Gastroesophageal sphincter (tissue), 4 donors: ENCODE measurements at places on chromosomes 6 and 20.
A peak's percentile ranks its signal among the peaks of the same experiment; 100 is the strongest.

DNA sequence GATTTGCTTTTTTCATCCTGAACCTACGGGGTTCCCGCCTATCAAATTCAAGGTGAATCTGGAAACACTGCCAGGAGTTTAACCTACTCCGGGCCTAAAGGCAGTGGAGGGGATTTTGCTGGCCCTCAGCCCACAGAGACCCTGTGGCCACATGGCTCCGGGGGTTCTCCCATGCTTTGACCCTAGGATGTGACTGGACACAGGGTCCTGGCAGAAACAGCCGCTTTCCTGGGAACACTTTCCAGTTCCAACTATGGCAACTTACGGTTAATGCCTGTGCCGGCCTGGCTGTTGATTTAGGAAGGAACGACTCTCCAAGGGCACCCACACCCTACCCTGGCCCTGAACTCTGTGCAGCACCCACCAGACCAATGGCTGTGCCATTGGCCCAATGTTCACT, 141.7 kb upstream of the RPS6KA2 start:
- no peak for ATAC-seq

GRCh38 chr6:1298768-1299167, 13.1 kb upstream of the FOXQ1 start:
- ATAC-seq = no peak

DNA sequence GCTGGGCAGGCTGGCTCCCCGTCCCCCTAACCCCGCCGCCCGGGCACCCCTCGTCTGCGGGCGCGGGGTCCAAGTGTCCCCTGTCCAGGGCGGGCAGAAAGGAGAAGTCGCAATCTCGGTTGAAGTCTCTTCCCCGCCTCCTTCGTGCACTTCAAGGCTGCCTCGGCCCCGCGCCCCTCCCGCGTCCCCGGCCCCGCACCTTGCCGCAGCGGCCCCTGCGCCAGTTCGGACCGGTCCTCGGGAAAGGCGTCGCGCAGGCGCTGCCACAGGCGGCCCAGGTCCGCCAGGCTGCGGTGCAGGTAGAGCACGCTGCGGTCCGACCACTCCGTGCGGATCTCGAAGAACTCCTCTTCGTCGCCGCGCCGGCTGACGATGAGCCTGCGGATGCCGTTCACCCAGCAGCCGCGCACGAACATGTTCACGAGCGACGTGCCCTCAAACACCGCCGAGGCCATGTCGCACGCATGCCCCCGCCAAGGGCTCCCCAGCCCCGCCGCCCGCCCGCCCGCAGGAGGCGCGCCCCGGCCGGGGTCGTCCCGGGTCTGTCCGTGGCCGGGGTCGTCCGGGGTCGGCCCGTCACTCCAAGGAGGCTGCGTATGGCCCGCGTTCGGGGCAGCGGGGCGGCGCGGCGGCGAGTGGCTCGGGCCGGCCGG, at the start of gene PXDC1:
TSS of gene PXDC1 (minus strand) at position 637 of the 653 bp plus-strand sequence. CDS start at position 455, 182 bp downstream.
- ATAC-seq = peak; percentile 1

DNA sequence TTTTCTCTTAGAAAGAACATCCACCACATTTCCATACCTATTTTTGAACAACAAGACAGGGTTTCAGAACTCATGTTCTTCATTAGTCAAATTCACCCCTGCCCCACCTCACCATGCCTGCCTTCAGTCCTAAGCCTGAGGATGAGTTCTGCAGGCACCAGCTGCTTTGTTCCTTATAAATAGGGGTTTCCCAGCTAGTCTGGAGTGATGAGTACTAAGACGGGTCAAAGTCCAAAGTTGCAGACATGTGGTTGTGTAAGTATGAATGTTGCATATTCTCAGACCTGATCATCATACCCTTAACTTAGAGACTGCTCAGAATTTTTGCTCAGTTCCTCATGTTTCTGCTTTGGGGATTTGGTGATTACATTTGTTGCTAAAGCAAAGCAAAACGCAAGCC, 257.7 kb upstream of the CDYL start:
- no peak for ATAC-seq

- ATAC-seq = no peak
These were observed 35.2 kb downstream of the PHACTR1 start for GRCh38 chr6:12751694-12752325.

DNA sequence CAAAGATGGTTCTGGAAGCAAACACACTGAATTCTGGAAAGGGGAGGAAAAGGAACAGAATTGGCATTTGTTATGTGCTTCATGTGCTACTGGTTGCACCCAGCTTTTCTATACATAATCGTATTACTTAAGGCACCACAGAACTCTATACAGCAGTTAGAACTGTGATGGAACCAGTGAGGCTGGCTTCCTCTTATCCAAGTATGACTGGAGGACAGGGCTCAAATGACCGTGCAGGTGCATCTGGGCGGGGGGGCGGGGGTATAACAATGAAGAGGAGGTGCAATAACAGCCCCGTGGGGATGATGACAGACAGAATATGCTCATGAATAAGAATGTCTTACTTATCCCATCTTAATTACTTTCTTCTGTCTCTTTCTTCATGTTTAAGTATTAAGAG, 144.2 kb downstream of the BTBD9 start:
- ATAC-seq = no peak

- no peak for ATAC-seq
These were observed 206.5 kb upstream of the RREB1 start for GRCh38 chr6:6901205-6901719.

GRCh38 chr20:25541676-25542075, 43.7 kb downstream of the NINL start:
- peak; percentile 32 for ATAC-seq

- no peak for ATAC-seq
These were observed 51.4 kb upstream of the LGSN start for GRCh38 chr6:63371104-63371715.

DNA sequence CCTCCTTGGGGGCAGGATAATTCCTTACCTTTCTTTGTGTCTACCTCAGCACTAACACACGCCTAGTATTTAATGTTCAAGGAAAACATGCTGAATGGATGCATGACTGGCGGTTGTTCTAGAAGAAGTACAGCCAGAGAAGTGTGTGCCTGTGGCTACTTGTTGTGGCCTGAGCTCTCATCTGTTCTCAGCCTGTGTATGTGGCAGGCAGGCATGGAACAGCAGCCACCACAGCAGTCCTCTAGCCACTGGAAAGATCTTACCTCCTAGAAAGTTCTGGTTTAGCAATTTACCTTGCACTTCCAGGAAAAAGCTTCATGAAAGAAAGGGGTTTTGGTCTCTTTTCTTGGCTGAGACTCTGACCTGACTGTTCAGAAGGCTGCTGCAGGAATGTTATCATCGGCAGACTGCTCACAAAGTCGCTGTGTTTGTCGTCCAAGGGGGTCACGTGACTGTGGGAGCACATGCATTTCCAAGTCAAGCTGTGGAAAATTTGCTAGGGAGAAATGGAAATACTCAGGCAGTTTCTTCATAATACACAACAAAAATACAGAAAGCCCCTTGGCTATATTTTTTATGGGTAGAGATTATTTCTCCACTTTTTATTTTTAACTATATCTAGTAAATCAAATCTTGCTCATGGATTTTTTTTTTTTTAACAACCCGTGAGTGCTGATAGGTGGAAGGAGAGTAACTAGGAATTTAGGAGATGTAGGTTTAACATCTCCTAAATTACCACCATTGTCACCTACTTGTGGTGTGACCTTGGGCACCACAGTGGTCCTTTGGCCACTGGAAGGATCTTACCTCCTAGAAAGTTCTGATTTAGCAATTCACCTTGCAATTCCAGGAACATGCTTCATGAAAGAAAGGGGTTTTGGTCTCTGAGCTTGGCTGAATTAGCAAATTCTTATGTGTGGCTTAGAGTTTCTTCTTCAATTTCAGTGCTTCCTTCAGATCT, 110.8 kb upstream of the GPR6 start:
- ATAC-seq = no peak

GRCh38 chr20:2206957-2207769, 88.6 kb upstream of the TGM3 start:
- peak; percentile 82 for ATAC-seq

DNA sequence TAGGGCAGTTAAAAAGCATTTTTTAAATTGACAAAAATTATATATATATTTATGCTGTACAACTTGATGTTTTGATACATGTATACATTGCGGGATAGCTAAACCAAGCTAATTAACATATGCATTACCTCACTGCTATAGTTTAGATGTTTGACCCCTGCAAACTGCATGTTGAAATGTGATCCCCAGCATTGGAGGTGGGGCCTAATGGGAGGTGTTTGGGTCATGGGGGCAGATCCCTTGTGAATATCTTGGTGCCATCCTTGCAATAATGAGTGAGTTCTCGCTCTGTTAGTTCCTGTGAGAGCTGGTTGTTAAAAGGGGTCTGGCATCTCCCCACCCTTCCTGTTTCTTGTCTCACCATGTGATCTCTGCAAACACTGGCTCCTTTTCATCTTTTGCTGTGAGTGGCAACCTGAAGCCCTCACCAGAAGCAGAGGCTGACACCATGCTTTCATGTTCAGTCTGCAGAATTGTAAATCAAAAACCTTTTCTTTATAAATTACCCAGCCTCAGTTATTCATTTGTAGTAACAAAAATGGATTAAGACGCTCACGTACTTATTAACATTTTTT, 111.8 kb downstream of the MCHR2 start:
- ATAC-seq = no peak

DNA sequence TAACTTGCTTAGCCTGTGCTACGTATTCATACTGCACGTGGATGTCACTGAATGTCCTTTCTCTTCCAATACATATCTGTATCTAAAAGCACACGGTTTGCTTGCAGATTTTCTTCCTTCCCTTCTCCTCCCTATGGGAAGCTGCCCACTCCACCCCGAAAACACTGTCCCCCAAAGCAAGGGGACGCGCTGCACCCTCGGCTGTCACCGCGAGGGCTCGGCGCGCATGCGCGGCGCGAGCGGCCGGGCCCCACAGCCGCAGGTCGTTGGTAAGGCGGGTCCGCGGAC, 659 bp downstream of the TMX4 start:
- peak; percentile 75 for ATAC-seq

GRCh38 chr6:7813704-7814103, 87.8 kb downstream of the BMP6 start:
- ATAC-seq = no peak

DNA sequence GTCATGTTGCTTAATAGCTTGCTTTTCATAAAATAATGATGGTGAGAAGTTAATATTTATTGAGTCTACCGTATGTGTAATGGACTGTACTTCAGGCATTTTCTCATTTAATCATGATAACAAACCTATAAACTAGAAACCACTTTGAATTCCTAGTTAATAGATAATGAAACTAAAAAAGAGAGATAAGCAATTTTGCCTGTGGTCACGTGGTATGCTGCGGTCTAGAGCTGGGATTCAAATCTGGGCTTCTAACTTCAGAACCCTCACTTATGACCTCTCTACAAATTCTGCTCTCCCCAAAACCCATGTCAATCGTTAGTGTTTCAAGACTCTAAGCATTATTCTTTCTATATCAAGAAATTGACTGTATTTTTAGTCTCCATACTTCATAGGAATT, 700.7 kb downstream of the PRKN start:
- ATAC-seq = no peak

- no peak for ATAC-seq
These were observed 17.1 kb upstream of the SNTA1 start for GRCh38 chr20:33460711-33461110.

DNA sequence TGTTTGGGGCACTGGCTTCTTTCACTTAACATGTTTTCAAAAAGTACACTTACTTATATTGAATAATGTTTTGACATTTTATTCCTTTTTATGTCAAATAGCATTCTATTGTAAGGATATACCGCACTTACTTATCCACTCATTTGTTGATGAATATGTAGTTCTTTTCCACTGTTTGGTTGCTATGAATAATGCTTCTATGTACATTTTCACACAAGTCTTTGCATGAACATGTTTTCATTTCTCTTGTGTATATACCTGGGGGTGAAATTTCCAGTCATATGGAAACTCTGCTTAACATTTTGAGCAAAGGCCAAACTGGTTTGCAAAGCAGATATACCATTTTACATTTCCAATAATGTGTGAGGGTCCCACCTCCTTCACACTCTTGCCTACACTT, 202.3 kb upstream of the GGTLC1 start:
- ATAC-seq = no peak

DNA sequence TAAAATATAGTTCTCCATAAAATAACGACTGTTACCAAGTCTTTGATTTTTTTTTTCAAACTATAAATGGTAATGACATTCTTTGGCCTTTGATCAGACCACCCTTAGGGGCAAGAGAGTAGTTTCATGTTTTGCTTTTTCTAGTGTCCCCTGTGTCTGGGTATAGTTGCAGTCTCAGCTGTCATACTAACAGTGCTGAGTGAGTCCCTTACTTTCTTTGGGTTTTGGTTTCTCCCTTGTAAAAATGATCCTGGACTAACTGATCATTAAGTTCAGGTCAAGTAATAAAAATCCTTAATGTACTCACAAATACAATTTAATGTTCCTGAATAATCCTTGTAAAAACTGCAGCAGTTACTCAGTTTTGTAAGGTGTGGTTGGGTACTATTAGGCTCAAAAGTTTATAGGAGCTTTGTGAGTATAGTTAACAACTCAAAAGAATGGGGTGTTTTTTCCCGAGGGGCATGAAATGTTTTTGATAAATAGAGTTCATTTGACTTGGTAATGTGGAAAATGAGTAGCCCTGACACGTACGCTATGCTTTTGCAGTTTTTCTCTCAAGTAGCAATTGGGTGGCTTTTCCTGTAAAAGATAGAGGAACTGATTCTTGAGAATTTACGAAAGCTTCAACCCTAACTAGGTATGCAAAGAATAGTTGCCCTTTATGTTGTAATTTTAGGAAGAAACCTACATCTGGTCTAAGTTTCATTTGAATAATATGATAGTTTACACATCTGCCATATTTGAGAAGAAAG, 6.2 kb downstream of the PTPN1 start:
- no peak for ATAC-seq

DNA sequence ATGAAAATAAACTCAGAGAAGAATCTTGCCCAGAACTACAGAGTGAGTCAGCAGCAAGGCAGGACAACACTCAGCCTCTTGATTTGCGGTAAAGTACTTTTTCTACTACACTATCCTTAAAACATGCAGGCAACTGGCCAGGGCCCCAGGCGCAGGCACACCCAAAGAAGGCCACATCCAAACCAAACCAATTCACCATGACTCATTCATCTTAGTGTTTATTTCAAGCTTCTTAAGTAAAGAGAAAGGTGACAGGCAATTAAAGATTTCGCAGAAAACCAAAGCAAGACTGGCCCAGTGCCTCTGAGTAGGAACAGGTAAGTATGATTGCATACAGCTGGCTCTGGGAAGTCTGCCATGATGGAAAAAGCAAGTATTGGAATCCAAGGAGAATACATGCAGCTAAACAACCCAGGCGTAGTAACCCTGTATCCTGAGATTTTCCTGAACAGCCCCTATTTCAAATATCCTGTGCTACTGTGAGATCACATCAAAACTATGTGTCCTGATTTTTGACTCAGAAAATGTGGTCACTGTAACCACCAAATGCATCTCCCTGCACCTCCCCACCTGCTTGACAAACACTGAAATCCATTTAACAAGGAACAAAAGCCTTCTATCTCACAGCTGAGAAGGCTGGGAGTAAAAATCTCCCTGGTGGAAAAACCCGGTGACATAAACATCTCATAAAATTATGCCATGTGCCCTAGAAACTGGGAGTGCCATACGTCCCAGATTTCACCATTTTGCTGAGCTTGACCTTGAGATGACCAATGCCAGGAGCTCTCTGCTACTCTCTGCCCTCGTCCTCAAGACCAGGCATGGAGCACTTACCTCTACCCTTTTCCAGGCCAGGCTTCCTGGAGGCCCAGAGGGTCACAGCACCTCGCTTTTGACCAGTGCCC, 12.4 kb downstream of the WFDC3 start:
- peak; percentile 97 for ATAC-seq

- no peak for ATAC-seq
These were observed 85.5 kb downstream of the RNF182 start for GRCh38 chr6:14010275-14010674.

- no peak for ATAC-seq
These were observed 6.8 kb upstream of the POPDC3 start for GRCh38 chr6:105186576-105186975.

GRCh38 chr6:51571168-51571567, 516.2 kb downstream of the PKHD1 start:
- ATAC-seq = no peak
